Tongue (tissue), 3 donors: ENCODE measurements at places on chromosomes 1 and 21.
A peak's percentile ranks its signal among the peaks of the same experiment; 100 is the strongest.

DNA sequence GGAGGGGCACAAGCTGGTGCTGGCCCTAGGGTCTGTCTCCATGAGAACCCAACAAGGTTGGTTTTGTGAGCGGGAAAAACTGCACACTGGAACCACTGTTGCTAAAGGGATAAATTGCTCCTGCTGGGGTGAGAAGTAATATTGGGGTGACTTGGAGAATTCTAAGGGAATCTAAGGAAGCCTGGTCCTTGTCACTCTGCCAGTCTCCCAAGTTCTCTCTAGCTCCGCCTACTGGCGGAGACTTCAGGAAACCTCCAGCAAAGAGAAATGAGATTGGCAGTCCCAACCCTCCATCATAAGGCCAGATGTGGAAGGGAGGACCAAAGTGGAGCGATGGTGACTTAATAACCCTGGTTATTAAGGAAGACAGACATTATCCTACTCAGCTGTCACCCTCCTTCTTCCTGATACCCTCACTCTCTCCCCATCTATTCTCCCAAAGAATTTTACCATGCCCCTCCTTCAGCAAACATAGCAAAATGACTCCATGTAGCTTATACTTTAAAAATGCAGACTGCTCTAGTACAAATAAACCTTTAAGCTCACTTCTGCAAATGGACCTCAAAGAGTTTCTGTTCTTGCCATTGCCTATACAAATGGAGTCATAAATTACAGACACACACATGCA is 2.7 kb downstream of the LCE1F start:
- no peak for DNase-seq

DNA sequence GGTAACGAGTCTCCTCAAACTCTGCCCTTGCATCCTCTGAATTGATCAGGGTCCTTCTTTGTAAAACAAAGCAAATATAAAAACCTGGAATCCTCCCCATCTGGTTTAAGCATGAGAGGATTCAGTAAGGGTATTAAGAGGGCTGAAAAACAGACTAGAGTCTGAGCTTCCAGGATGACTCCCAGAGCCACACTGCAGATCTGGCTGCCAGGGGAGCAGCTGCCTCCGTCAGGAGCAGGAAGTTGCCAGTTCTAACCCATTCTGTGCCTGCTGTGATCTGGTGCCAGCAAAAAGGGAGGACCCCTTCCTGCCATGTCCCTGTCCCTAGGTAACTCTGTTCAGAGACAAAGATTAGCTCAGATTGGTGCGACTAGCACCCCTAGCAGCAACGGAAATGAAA is 27.5 kb downstream of the SERTAD4 start:
- DNase-seq, result peak; percentile 77

- DNase-seq, result no peak
Observed at GRCh38 chr1:245440922-245441321, 286.1 kb downstream of the KIF26B start.

- no peak for DNase-seq
Observed at GRCh38 chr1:101316799-101317198, 80.0 kb downstream of the S1PR1 start.
